ENCODE measurements at places on chromosomes 5 and 9.

GRCh38 chr5:176886336-176887251 lies 12.6 kb downstream of the HK3 start:
- no peak for DNase-seq

DNA sequence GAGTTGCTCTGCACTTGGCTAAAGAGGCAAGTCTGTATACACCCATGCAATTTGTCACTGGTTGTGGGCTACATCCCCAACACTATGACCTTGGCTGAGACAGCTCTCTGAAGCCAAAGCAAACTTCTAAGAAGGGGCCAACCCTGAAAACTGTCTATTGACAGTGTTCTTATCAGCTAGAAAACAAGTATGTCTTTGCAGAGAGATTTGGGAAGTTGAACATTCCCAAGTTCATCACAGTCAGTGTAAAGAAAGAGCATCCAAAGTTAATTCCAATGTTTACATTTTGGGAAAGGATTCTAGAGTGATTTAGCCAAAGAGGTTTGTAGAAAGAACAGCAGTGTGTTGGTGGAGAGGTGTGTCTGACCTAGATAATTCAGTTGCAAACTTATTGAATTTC lies 711.1 kb upstream of the CHD1 start:
- no peak for DNase-seq

DNA sequence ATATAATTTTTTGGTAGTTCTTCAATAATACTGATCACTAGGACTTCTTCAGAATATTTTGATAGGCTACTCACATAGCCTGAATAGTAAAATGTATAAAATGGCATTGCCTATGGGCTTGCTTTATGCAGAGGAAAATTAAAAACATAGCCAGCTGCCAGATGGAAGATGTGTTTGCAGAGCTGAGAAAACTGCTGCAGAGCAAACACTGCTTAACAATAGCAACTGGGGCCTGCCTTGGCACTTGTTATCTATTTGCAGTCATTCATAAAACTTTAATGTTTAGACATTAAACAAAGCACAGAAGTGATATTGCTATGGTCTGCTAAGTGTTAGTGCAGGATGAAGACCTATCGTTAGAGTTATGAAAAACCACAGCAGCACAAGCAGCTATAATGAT lies 151.5 kb upstream of the SMC2 start:
- no peak for DNase-seq

GRCh38 chr9:74078647-74079046 lies 418.5 kb upstream of the RORB start:
- DNase-seq, result no peak

GRCh38 chr5:159152876-159153275 lies 53.2 kb upstream of the EBF1 start:
- no peak for DNase-seq

DNA sequence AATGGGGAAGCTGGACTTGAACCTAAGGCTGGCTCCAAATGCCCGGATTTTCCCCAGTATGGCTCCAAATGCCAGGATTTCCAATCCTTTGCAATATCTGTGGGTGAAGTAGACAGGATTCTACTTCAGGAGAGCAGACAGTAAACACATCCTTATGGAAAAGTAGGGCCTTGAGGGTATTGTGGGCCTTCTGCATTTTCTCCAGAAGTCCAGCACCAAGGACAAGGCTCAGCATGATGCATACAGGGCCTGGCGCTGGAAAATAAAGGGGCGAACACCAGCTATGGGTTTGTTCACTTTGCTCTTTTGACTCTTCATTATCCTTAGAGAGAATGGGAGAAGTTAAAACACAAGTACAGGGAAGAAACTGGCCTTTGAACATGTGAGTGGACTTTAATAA lies 347.5 kb downstream of the SEMA5A start:
- no peak for DNase-seq

DNA sequence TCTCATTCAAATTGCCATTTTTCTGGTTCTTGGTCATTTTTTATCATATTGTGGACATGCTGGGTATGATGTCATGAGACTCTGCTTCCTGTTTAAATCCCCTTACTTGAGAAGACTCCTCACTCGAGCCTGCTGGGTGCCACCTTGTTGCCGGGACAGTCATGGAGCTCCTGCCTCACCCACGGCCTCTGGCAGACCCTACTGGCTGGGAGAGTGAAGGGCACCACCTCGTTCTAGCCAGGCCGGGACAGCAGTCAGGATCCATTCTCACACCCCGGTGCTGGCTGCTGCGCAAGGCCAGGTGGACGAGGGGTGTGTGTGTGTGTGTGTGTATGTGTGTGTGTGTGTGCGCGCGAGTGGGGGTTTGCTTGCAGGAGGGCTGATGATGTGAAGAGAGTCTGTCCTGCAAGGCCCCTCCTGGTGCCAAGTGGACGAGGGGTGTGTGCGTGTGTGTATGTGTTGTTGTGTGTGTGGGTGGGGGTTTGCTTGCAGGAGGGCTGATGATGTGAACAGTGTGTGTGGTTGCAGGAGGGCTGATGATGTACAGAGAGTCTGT lies 4.4 kb downstream of the CEP72 start:
- DNase-seq, result no peak

DNA sequence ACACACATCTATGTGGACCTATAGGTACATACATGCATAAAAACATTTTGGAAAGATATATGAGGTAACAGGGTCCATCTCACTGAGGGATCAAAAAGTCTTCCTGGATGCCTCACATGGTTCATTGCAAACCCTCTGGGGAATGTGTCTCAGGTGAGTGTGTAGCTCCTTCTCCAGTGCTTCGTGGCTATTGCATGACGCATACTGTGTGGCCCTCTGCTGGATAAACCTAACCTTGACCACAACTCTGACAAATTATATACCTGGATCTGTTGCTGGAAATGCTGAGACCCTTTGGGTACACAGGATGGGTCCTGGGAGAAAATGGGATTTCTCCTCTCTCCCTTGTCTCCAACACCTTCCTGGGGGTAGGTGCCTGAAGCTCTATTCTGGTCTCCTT lies 91.9 kb downstream of the JAKMIP2 start:
- DNase-seq, result no peak

DNA sequence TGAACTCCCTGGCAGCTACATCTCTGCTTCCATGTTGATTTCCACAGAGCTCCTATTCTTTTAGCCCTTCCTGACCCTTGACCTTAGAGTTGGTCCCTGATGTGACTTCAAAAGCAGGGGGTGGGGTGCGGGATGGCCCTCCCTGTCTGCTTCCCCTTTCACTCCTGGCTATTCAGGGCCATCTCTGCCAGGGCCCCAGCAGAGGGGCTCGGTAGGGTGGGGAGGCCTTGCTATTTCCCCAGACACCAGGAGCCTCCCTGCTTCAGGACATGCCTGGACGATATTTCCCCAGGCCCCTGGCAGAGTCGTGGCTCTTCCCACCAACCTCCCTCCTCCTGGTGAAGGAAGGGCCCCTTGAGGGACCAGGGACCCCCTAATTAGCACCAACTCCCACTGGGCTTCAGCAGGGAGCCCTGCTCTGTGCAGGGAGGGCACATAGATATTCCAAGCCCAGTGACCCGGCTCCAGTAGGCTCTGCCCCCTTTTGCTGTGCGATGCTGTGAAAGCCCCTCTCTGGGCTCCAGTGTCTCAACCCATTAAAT lies 17.3 kb downstream of the CORO2A start:
- DNase-seq, result no peak

DNA sequence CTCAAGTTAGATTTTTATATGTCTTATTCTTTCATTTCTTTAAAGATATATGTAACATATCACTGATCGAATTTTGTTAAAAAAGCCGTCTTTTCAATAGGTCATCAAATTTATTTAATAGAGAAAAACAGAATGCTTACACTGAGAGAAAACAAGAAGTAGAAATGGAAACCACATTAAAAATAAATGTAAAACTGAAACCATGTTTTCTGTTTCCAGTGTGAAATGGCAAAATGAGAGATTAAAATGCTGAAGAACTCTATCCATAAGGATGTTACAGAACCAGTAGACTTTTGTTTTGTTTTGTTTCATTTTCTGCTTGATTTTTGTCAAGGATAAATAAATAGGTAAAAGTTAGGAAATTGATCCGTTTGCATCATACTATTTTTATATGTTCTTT lies 210.1 kb downstream of the PRDM9 start:
- no peak for DNase-seq
